ENCODE measurements at places on chromosomes 4 and X.
A peak's percentile ranks its signal among the peaks of the same experiment; 100 is the strongest.

GRCh38 chr4:19913650-19914049, 338.1 kb upstream of the SLIT2 start:
- DNase-seq = no peak

DNA sequence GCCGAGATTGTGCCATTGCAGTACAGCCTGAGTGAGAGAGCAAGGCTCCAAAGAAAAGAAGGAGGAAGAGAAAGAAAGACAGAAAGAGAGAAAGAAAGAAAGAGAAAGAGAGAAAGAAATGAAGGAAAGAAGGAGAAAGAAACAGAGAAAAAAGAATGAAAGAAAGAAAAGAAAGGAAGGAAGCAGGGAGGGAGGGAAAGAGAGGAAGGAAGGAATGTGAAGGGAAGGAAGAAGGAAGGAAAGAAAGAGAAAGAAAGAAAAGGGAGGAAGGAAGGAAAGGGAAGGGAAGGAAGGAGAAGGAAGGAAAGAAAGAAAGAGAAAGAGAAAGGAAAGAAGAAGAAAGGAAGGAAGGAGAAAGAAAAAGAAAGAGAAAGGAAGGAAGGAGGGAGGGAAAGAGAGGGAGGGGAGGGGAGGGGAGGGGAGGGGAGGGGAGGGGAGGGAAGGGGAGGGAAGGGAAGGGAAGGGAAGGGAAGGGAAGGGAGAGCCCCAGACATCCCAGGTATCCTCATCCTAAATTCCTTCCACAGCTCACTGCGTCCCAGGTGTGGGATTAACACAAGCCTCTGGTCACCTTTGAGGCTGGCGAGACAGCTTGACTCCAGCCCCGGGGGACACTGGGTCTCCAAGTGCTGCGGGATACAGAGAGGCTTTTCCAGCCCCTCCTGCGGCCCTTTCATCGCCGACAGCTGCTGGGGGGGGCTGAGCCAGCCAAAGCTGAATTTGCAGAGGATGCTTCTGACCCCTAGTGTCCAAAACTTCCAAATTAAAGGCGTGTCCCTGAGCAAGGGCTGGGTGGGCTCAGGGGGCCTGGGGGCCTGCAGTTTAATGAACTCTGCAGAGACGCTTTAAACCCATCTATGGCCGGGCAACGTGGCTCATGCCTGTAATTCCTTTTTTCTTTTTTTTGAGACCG, 24.2 kb upstream of the CSF2RA start:
- DNase-seq = no peak

DNA sequence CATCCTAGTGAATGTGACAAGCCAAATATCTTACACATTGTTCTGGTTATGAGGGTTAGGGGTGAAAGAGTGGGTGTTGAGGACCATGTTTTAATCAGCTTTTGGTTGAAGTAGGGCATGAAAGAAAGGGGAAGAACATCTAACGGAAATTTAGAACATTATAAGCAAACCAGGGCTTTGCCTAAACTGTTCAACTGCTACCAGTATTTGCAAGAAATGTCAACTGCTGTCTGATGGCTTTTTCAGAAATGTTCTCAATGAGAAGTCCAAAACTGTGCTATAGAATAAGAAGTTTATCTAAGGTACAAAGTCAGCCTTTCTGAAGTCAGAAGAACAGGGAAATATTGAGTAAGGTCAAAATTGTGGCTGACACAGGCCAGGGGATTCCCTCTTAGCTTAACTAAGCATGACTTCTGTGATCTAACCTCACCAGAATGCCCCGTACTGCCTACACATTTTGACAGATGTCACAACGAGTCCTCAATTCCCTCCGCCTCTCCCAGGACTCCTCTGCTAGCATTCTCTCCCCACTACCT, 67.1 kb downstream of the DTHD1 start:
- DNase-seq = no peak

- DNase-seq = no peak
Measured at GRCh38 chrX:150903110-150903508, 4.6 kb upstream of the CD99L2 start.

GRCh38 chr4:183959319-183960045, 54.4 kb downstream of the STOX2 start:
- DNase-seq = no peak

GRCh38 chr4:45554423-45554822, 569.4 kb downstream of the GABRG1 start:
- DNase-seq = no peak

DNA sequence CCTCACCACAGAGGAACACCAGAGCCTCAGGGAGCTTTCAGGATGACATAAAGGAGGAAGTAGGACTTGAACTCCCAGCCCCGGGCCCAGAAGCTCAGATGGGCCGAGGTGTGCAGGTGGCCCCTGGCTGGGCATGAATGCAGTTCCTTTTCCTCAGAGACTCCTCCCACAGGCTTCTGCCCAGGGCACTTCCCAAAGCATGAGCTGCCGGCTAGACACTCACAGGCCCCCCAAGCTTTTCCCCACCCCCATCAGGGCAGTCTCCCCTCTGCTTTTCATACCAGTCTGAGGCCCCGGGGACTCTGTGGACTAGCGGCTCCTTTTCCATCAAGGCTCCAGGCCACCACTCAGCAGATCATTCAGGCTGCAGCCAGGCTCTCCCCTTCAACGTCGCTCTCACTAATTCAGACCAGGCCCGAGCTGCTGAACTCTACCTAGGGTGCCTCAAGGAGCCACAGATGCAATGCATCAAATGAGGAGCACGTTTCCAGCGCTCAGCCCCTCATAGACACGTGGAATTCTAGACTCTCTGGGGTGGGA, 36.9 kb downstream of the HMX1 start:
- DNase-seq = peak; percentile 56

Measured in suprapubic skin (tissue), 4 donors.